Lower leg skin (tissue), 4 donors: ENCODE measurements at places on chromosomes 7 and 10.

DNA sequence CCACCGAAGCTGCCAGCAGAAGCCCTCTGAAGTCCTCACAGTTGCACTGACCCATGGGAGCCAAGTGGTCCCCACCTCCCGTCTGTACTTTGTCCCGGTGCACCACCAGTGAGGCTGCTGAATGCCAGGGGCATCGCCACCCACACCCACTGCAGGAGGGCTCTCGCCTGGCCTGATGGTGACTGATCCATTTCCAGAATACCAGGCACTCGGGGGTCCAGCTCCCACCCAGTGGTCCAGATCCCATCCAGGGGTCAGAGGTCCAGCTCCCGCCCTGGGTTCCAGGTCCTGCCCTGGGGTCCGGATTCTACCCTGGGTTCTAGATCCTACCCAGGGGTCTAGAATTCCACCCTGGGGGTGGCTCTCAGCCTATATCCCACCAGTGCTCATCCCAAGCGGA, 9.1 kb upstream of the JAKMIP3 start:
- no peak for DNase-seq

- DNase-seq, result no peak
Measured at GRCh38 chr7:79406371-79406770, 47.1 kb downstream of the MAGI2 start.

DNA sequence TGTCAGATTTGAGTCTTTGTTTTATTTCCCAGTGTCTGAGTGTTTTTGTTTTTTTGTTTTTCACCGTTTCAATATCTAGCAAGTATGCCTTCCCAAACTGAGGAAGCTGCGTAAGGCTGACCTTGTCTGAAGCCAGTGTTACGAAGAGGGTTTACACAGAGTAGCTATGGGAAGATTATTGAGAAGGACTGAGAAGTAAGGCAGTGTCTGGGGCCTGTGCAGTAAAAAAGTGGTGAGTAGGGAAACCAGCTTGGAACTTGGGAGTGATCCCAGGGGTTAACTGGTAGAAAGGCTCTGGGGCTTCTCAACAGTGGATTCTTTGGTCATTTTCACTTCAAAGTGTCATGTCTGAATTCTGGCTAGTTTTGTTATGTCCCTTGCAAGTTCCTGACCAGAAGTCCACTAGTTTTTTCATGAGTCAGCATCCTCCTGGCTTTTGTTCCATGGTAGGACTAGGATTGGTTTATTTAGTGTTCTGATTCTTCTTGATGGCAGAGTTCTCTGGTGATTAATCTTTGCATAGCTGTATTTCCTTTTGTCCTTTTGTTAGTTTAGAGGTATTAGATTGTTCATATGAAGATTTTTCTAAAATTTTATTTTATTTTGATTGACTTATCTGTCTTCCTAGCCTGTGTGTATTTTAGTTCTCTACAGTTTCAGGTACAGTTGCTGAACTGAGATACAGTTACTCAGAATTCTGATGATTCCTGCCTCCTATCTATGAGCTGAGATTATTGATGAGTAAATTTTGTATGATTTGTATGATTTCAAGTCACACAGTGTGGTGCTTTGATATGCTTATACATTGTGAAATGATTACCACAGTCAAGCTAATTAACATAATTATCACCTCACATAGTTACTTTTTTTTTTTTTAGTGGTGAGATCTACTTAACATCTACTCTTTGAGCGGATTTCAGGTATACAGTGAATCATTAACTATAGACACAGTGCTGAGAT, 19.0 kb downstream of the GARS1 start:
- DNase-seq, result no peak

DNA sequence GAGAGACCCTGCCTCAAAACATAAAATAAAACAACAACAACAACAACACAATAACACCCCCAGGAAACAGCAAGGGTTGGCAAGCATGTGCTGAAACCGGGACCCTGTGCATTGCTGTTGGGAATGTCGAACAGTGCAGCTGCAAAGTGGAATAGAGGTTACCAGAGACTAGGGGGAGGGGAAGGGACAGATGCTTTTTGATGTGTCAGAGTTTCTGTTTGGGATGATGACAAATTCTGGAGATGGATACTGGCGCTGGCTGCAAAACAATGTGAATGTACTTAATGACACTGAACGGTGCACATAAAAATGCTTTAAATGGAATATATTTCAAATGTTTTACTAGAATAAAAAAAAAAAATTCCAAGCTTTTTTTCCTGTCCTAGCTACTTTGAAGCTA, 241.8 kb downstream of the TEX36 start:
- no peak for DNase-seq

GRCh38 chr7:151025924-151026671, 1.8 kb upstream of the ATG9B start:
- DNase-seq, result no peak

DNA sequence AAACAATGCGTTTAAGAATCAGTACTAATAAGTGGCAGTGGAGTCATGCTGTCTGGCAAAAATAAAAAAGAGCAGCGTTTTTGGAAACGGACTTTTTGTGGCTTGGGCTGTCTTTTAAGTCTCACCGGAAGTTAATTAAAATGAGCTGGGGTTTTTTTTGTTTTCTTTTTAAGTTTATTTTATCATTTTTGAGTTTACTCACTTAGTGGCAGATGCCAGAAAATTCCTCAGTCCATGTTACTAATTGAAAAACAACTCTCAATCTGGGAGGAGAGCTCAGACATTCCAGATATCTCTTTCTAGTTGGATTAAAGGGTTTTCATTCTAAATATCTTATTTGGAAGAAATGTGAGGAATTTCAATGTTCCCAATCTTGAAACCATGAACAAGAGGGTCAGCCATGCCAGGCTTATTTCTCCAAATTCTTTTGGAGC, 133.8 kb upstream of the AGR3 start:
- DNase-seq, result no peak

DNA sequence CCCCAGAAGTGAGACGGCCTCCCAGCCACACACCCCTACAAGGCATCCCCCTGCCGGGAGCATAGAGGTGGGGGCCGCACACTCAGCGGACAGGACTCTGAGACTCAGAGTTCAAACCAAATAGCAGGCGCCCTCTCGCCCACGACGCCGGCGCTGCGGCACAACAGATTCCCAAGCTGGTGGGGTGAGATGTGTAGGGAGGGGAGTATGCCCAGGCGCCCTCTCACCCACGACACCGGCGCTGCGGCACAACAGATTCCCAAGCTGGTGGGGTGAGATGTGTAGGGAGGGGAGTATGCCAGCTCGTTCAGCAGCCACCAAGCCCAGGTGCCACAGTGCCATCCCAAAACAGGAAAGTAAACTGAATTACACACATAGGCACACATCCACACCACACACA, 64.7 kb downstream of the TCERG1L start:
- DNase-seq, result no peak

DNA sequence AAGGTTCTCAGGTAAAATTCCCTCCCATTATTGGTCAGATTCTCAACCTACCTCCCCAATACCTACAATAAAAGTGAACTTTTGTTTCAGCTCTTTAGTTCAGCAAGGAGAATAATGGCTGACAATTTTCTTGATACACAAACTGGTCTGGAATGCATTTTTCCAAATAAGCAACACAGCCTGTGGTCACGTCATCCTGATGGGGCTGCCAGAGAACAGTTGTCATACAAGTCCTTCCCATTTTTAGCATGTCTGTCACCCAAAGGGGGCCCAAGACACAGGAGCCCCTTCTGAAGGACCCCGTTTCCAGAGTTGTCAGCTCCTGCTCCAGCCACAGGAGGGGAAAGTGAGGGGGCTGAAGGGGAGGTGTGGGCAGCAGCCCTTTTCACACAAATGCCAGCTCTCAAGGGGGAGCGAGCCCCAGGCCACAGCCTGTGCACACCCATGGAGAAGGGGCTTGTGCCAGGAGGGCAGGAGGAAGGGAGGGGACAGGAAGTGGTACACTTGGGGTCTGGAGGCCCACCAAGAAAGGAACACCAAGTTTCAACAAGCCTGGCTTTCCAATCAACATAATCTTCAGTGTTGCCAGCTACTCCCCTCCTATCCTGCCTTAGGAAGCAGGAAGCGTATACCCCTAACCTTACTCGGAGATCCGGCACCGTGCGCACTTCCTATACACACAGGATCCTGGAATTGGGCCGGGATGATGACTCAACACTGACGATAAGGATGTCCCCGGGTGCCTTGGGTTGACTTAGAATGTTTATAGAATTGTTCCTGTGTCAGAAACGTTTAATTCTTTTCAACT, 43.4 kb upstream of the PDLIM1 start:
- peak; percentile 92 for DNase-seq

DNA sequence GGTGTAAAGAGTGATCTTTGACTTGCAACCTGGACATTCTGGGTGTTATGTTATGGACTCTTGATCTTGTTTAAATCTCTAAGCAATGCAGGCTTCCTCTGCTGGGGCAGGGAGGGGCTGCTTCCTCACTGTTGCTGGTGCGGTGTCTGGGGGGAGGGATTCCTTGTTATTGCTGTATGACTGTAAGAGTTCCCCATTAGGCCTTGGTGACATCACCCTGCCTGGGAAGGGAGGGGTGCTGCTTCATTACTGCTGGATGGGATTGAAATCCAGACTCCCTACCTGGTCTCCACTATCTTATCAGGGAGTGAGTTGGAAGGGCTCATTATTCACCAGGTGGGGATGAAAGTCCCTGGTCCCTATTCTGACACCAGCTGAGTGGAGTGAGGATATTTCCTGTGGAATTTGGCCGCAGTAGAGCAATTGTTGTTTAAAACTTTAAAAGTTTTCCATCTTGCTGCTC, 8.8 kb downstream of the OGDH start:
- DNase-seq, result no peak

- DNase-seq, result no peak
Measured at GRCh38 chr7:92588561-92588960, 1.6 kb downstream of the FAM133B start.

DNA sequence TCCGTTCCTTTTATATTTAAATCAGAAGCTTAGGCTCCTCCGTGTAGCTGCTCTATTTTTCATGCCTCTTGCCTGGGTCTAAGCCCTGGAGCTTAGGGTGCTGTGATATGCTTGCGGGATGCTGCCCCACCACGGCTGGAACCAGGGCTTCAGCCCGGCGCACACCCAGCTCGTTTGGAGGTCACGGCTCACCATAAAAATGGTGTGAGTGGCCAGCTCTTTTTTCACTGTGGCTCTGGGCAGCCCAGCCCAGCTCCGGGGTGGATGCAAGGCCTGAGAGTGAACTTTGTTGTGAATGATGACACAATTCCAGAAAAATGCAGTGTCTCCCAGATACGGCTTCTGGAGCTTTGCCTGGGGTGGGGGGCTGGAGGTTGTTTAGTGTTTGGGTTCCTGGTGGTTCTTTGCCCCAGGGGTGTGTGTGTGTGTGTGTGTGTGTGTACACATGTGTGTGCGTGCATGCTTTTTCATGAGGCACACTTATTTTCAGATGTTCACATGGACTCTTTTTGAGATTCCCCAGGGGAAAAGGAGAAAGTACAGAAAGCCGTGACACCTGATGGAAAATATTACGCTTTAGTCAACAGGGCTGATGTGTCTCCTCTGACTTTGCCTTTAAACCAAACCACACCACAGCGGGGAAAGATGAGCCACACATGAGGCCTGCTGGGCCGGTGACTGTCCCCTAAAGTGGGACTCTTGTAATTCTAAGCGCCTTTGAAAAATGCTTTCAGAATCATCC, 46.2 kb downstream of the GRK5 start:
- peak; percentile 63 for DNase-seq
